ENCODE measurements at places on chromosomes 6 and 20.
A peak's percentile ranks its signal among the peaks of the same experiment; 100 is the strongest.

GRCh38 chr6:148487461-148487860 lies 144.8 kb downstream of the SASH1 start:
- peaks cover 2% of the 10 kb centered on the region for H3K36me3 ChIP-seq
- H3K27me3 ChIP-seq, result no peaks in the 10 kb centered on the region
- DNase-seq, result no peak
- H3K27ac ChIP-seq, result no peak overlapping the region
- no peaks in the 10 kb centered on the region for H3K4me1 ChIP-seq

DNA sequence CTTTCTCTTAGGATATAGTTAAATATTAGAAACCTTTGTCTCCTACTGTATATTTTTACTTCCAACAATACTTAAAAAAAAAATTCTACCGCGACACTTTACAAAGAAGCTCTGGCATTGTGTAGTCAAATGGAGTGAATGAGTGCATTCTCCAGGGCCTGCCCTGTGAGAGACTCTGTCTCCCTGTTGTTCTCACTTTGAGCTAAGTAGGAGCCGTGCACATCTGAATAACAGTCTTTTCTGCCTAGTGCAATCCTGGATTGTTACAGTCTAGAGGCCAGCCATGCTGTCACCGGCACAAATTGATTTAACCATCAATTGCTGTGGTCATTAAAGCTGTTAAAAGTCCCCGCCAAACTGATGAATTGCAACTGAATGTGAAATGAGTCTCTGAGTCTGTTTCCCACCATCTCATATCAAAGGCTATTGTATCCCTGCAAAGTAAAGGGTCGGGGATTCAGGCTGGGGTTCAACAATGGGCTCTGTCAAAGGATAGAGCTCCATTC lies 156.0 kb downstream of the RFPL4B start:
- DNase-seq, result no peak
- H3K4me1 ChIP-seq, result no peaks in the 10 kb centered on the region
- H3K4me3 ChIP-seq, result no peak overlapping the region
- no peaks in the 10 kb centered on the region for H3K27me3 ChIP-seq

DNA sequence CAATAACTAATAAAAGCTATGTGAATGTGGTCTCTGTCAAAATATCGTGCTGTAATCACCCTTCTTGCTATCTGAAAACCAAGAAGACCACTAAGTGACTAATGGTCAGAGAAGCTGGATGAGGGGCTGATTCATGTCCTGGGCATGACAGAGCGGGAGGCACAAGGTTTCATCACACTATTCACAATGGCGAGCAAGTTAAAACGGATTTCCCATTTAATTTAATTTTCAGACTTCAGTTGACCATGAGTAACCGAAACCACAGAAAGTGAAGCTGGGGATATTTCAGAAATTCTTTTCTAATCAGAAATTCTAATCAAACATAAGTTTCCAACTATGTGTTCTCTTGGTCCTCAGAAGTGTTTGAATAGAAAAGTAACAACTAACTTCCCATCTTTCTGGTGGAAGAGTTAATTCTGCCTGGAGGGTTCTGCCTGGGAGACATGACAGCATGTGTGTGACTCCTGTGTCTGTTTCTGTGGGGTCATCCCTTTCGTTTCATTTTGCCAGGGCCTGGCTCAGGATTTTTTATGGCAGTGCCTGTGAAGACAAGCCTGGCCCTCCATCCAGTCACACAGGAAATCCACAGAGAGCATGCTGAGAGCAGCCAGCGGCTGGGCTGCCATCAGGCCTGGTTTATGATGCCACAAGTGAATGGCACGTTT lies 98.9 kb downstream of the FAM120B start:
- H3K36me3 ChIP-seq, result peaks cover 48% of the 10 kb centered on the region
- no peak for DNase-seq
- no peaks in the 10 kb centered on the region for H3K27me3 ChIP-seq
- no peaks in the 10 kb centered on the region for H3K4me1 ChIP-seq
- peak overlapping the region; percentile 43 for H3K27ac ChIP-seq

DNA sequence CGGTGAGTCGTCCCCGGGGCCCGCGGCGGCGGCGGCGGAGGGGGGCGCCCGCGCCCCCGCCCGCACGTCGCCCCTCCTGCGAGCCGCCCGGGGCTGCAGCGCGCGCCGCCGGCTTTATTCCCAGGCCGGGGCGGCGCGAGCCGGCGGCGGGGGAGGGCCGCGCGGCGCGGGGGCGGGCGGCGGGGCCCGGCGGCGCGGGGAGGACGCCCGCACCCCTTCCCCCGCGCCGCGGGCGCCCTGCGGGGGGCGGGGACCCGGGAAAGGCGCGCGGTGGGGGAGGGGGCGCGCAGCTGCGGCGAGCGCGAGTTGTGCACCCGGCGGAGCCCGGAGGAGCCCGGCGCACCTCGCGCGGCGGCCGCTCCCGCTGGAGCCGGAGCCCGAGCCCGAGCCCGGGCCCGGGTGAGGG lies 646 bp downstream of the HMGA1 start:
- H3K27ac ChIP-seq, result peak overlapping the region; percentile 85
- peaks cover 17% of the 10 kb centered on the region for H3K36me3 ChIP-seq

GRCh38 chr6:42211726-42212125 lies 5.9 kb downstream of the MRPS10 start:
- no peak for DNase-seq
- no peaks in the 10 kb centered on the region for H3K27me3 ChIP-seq
- no peak overlapping the region for H3K27ac ChIP-seq

DNA sequence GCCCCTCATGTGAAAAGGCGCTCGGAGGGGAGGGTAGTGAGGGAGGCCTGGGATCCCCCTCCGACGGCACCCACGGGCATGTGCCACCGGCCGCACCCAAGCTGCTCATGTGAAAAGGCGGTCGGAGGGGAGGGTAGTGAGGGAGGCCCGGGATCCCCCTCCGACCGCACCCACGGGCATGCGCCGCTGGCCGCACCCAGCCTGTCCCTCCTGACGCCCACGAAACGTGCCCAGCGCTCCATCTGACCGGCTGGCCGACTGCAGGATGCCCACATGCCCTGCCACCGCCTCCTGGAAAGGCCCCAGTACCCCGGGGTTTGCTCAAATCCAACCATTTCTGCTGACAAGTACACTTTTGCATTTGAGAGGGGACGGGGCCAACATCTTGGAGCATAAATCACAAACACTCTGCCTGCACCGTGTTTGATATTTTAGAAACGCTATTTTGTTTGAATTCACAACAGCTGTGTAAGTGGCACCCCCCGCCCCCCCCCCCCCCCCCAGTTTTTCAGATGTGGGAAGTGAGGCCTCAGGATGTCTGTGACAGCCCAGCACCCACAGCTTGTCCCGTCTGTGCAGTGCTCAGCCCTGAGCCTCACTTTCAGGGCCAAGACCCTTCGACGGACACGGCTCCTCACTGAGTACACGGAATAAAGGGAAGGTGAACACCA lies 34.1 kb downstream of the SLC2A4RG start:
- no peak overlapping the region for H3K4me3 ChIP-seq
- no peaks in the 10 kb centered on the region for H3K4me1 ChIP-seq
- H3K36me3 ChIP-seq, result no peaks in the 10 kb centered on the region

Measured in SK-N-SH (cell line).